ENCODE measurements at places on chromosomes 7 and 10. TPM values are rescaled to one million over a fixed set of nuclear protein-coding genes. Genes with fewer than 3 reads are reported as not detected.

Gene TEX47
- total RNA-seq, result not detected

Gene LIPM
- not detected for total RNA-seq

Gene ZNF736
- 3.2 TPM for total RNA-seq

Gene SYPL1
- 141 TPM for total RNA-seq

Gene GIMAP2
- not detected for total RNA-seq

Data from airway epithelial cell (primary cell).